ENCODE measurements at places on chromosomes 7 and 10.

DNA sequence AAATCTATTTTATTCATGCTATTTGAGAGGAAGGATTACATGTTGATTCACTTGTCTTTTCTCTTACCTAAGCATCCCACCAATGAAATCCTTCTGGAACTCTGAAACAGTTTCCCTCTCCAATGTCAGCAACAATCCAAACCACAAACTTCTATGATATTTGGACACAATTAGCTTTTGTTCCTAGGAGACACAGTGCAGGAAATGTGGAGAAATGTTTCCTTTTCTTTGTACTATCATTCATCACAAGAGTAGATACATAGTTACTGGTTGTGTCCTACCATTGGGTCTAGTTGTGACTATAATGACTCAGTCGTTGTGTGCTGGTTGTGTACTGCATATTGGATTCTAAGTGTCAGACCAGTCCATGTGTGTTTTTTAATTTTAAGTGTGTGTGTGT, 156.8 kb upstream of the MAGI2 start:
- DNase-seq = peak; percentile 62

- no peak for DNase-seq
Observed at GRCh38 chr10:10872764-10873163, 144.9 kb upstream of the CELF2 start.

DNA sequence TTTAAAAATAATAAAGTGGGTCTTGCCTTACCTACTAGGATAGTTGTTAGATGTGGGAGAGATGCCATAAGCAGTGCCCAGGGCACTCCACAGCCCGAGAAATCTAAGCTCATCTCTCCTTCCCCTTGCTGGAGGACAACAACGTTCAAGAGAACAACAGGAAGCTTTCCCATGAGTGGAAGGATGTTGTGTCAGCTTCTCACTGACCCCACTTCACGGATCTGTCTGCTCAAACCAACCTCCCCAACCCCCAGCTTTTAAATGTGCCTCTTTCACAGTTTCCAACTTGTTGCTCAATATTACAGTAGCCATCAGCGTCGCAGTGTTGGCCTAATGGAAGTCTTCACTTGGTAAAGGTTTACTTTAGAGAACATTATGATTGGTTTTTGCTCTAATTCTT, 72.1 kb downstream of the PTPRE start:
- DNase-seq = no peak

DNA sequence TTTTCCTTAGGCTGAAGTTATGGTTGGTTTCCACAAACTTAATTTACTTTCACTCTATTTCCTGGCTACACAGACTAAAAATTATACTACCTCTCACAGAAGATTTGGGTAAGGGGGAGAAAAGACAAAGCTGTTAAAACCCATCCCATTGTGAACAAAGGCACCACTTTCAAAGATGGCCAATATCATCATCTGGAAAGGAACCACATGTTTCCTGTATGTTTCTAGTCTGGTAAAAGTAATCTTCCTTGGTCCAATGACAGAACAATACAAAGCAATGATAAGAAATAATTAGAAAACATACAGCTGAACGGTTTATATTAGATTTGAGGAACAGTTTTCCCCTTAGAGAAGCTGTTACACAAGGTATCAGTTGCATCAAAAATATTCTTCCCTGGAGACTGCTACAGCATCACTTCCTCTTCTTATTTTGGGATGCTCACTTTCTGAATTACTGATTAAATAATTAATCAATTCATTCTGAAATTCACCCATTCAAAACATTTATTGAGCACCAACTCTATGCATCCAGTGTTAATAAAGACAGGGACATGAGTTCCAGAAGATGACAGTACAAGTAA, 8.5 kb upstream of the SFR1 start:
- DNase-seq = no peak

- DNase-seq = no peak
Observed at GRCh38 chr7:66142334-66142733, 27.7 kb downstream of the CRCP start.

DNA sequence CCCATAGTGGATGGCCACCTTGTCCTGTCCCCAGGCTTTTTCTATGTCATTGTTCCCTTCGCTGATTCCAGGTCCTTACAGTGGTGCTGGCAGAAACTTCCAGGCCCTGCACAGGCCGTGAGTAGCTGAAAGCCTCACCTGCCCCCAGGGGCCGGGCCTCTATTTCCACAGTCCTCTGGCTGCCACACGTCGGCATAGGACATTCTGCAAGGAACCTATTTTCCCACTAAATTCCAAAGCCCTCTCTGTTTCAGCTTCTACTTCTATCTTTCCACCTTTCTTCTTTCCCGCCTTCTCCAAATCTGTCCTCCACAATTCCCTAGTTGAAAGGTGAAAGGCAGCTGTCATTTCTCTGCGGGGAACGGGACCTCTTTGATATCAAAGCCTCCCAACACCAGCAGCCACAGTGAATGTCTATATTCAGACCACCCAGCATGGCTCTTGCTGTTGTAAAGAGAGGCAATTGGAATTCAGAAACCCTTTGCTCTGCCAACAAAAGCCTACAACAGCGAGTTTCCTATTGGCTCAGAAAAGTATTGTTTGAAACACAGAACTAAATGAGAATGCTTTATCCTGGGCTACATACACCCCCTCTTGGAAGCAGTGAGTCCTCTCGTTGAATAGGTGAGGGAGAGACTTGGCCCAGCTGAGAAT, 607.7 kb downstream of the GALNT17 start:
- no peak for DNase-seq

- no peak for DNase-seq
Observed at GRCh38 chr10:131934769-131935168, 34.0 kb downstream of the PPP2R2D start.

DNA sequence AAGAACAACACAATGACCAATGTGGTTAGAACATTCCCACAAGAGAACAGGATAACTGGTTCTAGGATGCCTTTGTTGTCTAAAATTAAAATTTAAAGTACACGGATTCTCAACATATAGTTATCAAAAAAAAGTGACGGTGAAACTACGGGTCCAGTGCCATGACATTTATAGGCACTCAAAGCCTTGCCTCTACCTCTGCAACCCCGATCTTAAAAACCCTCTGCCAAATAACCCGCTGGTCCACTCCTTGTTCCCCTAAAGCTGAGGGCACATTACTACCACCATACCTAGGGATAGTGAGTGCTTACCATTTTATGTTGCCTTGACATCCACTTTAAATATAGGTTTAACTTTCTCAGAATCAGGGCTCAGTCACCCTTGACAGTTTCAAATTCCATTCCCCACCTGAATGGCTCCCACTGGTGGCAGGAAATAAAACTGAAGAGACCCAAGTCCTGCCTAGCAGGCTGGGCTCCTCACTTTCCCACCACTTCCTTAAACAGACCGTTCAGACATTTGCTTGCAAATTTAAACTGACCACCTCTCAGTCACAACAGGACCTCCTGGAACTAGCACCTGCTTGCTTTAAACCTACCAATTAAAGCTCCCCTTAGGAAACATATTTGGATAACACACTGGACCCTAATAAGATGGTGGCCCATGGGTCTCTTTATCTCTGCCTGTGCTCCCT, 169.9 kb upstream of the ASAH2 start:
- peak; percentile 49 for DNase-seq

DNA sequence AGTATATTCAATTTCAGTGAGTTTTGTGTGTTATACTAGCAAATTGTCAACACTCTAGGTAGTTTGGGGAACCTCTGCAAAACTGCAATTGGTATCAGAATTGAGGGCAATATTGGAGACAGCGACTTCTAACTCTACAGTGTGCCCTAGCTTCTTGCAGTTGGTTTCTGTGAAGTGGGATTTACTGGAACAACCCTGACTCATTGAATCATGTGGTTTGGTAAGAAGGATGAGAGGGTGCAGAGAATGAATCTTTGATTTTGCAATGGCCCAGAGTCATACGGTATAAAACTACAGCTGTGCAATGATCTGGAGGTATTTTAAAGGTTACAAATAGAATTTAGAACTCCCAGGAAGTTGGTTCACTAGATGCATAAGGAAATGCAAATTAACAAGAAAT, 129.1 kb upstream of the PPP1R3A start:
- peak; percentile 70 for DNase-seq

GRCh38 chr10:79454259-79454658, 8.8 kb upstream of the ZCCHC24 start:
- DNase-seq = peak; percentile 50

DNA sequence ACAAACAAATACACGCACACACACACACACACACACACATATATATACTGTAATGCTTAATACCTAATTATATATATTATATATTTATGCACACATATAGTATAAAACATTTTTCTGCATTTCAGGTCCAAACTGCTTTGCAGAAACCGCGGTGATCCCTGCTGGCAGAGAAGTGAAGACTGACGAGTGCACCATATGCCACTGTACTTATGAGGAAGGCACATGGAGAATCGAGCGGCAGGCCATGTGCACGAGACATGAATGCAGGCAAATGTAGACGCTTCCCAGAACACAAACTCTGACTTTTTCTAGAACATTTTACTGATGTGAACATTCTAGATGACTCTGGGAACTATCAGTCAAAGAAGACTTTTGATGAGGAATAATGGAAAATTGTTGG, 138.5 kb downstream of the VWC2 start:
- no peak for DNase-seq

DNA sequence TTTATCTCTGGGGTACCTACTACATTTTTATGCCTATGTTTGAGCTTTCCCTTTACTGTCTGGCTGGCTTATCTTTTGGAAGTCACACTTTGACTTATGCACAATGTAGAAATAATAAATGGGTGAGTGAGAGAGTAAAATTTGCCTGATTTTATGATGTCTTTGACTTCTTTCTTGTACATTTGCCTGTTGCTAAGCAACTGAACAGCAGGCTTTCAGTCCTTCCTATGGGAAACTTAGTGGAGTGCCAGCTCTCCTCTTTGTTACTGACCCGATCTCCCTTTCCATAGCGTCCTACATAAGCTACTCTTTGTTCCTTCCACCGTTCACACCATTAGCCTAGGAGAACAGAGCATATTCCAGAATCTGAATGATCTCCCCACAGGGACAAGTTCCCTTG, 4.2 kb downstream of the TAS2R60 start:
- DNase-seq = no peak

GRCh38 chr7:14521183-14521582, 381.4 kb downstream of the DGKB start:
- DNase-seq = peak; percentile 22

- no peak for DNase-seq
Observed at GRCh38 chr10:44354771-44355170, 30.1 kb downstream of the CXCL12 start.

- no peak for DNase-seq
Observed at GRCh38 chr10:133124357-133125211, 35.4 kb upstream of the KNDC1 start.

DNA sequence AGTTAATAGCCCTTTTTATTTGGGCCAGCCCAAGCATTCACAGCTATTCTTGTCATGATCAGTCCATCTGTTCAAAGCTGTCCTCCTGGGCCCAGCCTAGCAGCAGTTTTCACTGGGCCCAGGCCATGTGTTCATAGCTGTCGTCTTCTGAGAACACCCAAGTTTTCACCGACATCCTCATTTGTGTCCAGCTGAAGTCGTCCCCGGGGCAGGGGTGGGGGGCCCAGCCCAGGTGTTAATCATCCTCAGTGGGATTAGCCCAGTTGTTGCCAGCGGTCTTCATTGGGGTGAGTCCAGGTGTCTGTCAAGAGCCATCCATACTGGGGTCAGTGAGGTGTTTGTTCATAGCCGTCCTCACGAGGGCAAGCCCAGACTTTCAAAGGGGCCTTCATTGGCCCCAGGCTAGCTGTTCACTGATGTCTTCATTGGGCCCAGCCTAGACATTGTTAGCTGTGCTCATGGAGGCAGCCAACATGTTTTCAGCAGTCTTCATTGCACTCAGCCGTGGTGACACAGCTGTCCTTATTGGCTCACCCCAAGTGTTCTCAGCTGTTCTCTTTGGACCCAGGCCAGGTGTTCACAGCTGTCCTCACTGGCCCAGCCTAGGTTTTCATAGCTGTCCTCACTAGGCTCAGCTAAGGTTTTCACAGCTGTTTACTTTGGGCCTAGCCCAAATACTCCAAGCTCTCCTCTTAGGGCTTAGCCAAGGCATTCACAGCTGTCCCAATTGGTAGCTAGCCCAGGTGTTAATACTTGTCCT, 10.0 kb downstream of the FRG2B start:
- no peak for DNase-seq

DNA sequence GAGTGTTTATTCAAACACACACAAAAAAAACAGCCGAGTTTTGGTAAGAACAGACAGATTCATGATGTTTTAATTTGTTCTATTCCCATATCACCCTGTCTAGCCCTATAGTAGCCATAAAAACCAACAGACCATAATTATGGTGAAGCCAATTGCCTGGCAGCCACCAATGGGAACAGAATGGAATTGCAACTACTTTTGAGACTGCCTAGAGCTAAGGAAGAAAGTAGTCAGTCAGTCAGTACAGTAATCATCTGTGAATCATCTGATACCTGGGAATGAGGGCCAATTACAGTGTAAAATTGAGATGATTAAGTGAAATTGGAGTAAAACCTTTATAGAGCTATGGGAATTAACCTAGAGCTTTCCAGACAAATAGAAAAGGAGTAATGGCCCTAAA, 952.7 kb upstream of the KCND2 start:
- DNase-seq = peak; percentile 13

DNA sequence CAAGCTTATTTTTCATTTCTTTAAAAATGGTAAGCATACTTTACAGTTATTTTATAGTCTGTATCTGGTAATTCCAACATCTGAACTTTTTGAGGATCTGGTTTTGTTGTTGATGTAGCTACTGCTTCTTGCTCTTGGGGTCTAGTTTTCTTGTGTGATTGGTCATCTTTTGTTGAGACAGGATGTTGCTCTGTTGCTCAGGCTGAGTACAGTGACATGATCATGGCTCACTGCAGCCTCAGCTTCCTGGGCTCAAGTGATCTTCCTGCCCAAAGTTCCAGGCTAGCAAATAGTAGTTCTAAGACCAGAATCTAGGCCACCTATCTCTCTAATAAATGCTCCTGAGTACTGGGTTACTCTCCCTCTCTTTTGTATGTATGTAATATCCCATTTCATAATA, 75.7 kb downstream of the NRCAM start:
- DNase-seq = peak; percentile 74

DNA sequence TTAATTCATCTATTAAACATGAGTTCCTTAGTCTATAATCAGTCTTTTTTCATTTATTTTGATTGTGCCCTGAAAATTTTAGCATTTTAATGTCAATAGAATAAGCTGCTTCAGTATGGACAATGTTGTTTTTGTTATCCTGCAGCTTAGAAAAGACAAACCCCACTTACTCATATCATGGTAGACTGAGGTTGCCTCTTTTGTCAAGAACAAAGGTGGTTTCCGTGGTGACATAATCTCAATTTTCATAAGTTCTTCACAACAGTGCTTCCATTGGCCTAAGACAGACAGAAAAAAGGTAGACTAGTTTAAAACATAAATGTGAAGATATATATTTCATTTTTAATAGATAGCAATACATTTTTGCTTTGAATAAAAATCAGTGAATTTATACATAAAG, 69.1 kb downstream of the RTKN2 start:
- DNase-seq = no peak

All from HT1080 (cell line).